ENCODE measurements at places on chromosomes 5 and 9.

GRCh38 chr9:131084661-131085369 lies 11.5 kb upstream of the AIF1L start:
- DNase-seq, result no peak

GRCh38 chr5:174057206-174057605 lies 11.7 kb downstream of the NSG2 start:
- DNase-seq, result no peak

GRCh38 chr9:133484671-133485437 lies 6.0 kb upstream of the SLC2A6 start:
- DNase-seq, result no peak

DNA sequence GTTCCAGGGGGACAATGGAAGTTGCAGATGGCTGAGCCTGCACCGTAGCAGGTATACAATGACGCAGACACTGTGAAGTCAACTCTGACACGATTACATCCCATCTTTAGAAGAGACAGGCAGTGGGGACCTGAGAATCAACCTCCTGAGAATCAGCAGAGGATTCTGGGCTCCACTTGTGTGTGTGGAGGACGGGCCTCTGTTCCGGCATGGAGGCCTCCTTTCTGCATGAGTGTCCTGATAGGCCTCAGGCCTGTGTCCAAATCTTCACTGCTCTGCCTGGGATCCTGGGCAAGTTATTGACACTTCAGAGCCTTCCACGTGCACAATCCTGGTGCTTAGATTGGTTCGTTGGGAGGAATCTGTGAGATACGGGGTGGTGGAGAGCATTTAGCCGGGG lies 151.2 kb upstream of the COL5A1 start:
- DNase-seq, result no peak

- no peak for DNase-seq
Measured at GRCh38 chr5:35678661-35679060, 61.0 kb downstream of the SPEF2 start.

- no peak for DNase-seq
Measured at GRCh38 chr5:113358696-113359095, 76.1 kb downstream of the TSSK1B start.

DNA sequence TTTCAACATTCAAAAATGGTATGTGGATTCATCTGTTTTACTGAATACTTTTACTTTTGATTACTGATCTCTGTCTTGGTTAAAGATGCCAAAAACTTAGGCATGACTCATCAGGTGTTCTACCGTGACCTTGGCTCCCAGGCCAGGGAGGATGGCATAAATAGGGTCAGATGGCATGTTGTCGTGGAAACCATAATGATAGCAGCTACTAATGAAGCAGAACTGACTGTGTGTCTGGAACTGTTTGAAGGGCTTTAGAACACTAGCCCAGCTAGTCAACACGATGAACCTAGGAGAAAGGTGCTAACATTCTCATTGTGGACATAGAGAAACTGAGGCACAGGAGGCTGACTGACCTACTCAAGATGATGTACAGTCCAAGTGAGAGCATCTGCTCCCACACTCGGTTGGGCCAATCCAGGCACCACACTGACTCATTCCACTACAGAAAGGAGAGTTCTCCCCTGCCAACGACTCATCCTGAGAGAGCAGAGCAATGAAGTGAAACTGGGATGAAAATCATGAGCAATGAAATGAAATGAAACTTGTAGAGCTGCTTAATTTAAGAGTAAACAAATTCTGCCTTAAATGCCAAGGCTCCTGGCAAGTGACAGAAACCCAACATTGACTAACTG lies 116.0 kb downstream of the TENT4A start:
- no peak for DNase-seq
